ENCODE measurements at places on chromosomes 16 and 17. TPM values are rescaled to one million over a fixed set of nuclear protein-coding genes. Genes with fewer than 3 reads are reported as not detected.

CRAMP1 gene
- 21.1 TPM for total RNA-seq

- no peak for DNase-seq
Observed at GRCh38 chr17:72306037-72306436, 185.2 kb downstream of the SOX9 start.

DNA sequence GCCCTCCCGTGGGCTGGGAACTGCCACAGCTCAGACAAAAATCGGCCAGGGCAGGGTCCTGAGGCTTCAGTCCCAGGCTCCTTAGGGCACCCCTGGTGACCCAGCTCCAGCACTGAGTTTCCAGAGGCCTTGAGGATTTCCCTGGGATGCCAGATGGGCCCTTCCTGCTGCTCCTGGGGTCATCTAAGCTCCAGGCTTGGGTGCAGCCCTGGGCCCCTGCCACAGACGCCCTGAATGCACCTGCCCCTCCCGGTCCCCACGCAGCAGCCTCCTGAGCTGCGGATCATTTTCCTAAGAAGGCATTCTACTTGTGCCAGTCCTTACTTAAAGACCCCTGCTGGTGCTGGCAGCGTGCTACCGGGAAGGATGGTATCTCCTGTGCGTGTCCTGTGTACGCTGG is 6.0 kb upstream of the RNPS1 start:
- no peak for DNase-seq

DNA sequence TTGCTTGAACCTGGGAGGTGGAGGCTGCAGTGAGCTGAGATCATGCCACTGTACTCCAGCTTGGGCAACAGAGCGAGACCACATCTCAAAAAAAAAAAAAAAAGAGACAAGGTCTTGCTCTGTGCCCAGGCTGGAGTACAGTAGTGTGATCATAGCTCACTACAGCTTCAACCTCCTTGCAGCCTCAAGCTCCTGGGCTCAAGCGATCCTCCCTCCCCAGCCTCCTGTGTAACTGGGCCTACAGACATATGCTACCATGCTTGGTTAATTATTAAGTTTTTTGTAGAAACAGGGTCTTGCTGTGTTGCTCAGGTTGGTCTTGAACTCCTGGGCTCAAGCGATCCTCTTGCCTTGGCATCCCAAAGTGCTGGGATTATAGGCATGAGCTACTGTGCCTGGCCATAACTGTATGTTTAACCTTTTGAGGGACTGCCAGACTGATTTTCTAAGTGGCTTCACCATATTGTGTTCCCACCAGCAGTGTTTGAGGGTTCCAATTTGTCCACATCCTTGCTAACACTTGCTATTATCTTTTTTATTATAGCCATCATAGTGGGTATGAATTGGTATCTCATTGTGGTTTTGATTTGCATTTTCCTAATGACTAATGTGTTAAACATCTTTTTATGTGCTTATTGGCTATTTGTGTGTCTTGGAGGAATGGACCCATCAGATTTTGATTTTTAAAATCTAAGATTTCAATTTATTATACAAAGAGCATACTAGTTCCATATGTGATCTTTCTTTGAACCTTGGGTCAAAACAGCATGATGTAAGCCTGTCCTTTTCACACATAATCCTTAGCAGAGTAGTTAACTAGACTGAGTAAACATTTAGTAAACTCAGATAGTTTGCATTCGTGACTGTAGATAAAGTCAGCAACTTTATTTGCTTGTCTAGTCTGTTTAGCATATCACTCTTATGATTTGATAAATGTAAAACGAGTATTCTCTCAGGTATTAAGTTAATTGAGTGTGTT is 38.1 kb upstream of the KPNB1 start:
- no peak for DNase-seq

DNA sequence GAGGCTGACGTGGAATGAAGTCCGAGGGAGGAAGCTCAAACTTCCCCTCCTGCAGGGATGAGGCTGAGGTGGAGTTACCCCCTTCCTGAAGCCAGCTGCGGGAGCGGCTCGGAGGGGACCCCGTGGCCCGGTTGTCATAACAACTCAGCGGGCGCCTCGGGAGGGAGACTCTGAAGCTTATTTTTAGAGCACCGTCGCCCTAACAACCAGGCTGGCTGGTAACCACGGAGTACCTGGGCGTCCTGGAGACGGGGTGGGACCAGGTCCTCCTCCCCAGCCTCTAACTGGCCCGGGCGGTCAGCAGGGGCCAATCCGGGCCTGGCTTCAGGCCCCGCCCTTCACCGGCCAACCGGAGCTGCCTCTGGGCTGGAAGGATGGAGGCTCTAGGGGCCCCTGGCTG is 27.7 kb downstream of the NECAB2 start:
- DNase-seq, result no peak

GRCh38 chr17:65385726-65386125 is 175.7 kb downstream of the AXIN2 start:
- DNase-seq, result no peak

- peak; percentile 40 for DNase-seq
Observed at GRCh38 chr17:16293931-16294330, 59.3 kb downstream of the CENPV start.

DNA sequence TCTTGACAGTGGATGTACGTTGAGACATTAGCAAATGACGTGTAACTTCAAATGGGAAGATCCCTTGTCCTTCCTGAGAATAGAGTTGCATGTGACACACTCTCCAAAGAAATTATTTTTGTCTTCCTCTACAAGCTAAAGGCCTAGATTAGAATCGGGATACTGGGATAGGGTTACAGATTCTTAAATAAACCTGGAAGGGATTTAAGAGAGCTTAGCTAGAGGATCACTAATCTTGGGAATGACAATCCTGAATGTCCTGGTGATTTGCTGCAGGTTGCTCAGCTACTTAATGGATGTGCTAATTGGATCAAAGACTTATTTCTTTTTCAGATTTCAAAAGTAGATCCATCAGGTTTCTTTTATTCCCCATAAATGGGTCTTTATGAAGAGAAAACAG is 101.9 kb downstream of the KCNJ2 start:
- no peak for DNase-seq

- no peak for DNase-seq
Observed at GRCh38 chr16:19566362-19566761, 10.9 kb downstream of the VPS35L start.

PRSS27 gene
- 0.52 TPM for total RNA-seq

RPH3AL gene
- 26.7 TPM for total RNA-seq

MYOCD gene
- total RNA-seq, result 37.3 TPM

DNA sequence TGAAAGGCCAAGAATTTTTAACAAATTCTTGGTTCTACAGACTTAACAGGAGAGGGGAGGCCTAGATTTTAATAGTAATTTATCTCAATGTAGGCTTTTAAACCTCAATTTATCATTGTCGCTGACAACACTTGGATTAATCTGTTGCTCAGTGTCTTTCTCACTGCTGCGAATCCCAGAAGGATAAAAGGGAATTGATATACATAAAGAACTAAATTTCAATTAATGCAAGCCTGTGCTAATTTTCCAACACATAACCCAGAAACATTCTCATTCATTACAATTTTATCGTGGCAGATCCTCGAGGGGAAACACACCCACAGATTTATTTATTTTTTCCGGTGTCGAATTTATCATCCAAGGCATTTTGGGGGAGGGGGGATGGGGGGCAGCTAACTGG is 98.1 kb downstream of the WSCD1 start:
- no peak for DNase-seq

DNA sequence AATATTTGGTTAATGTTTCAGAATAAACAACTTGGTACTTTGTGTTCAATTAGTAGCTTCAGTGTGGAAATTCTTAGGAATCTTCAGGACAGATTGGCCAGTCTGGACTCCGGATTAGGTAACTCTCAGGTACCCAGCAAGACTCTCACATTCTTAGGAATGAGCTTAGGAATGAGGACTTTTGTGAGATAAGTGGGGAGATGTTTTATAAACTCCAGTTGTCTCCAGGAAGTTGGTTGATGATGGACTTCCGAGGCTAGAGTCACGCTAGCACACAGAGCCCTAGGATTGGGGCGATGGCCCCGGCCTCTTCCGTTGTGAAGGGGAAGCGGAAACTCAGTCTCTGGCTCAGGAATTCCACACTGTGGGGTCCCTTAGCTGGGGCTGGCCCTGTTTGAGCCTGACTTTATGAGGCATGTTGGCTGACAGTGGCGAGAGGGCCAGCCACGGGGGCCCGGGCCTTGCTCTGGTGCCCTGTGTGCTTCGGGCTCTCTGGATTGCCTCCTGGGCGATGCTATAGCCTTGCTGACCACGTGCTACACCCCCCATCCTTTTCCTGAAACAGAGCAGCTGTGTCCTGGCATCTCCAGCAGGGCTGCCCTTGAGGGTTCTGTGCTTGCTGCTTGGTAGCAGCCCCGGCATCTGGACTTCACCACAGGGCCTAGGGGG is 32.4 kb downstream of the RAB11FIP3 start:
- DNase-seq, result no peak

DNA sequence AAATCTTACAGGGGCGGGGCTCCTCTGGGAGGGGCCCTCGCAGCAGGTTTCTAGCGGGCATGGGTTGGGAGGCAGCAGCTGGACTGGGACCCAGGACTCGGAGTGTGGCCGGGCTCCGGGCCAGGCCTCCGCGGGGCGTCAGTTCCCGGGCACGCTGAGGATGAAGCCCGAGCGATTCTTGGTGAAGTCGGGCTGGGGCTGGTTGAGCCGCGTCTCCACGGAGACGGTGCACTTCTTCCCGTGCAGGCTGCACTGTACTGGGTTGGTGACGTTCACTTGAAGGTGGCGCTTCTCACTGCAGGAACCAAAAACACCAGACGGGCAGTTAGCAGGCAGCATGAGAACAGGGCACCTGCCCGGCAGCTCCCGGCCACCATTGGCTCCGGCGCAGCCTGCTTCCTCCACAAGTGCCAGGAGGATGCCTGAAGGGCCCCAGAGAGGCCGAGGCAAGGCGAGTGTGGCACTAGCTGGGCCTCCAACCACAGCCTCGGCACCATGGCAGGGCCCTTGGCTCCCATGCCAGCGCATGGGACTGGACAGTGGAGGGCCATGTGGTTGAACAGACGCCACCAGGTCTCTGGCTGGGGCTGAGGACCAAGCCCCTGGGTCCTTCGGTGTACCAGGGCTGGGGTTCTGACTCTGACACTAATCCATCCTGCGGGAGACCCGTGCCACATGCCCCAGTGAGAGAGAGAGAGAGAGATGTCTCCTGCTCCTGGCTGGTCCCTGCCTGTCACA is 8.0 kb downstream of the CDK5R1 start:
- DNase-seq, result no peak

GRCh38 chr16:50967827-50968612 is 183.1 kb downstream of the SALL1 start:
- no peak for DNase-seq

- DNase-seq, result peak; percentile 89
Observed at GRCh38 chr16:85390511-85391174, 222.5 kb upstream of the GSE1 start.

DNA sequence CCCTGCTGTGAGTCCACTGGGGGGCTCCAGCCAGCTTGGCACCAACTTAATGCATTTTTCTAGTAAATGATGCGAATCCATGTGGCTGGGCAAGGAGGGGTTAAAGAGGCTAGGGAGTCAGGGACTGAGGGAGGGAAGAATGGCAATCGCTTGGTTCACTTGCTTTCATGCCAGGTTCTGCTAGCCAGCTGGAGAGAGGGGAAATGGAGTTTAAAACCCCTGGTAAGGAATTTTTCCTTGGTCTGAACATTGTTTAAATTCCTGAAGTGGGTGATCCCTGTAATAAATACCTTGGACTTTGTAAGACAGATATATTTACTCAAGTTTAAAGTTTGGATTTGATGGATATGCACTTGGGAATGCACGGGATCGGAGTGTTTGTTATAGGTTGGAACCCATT is 22.8 kb downstream of the ANKFN1 start:
- no peak for DNase-seq

DNA sequence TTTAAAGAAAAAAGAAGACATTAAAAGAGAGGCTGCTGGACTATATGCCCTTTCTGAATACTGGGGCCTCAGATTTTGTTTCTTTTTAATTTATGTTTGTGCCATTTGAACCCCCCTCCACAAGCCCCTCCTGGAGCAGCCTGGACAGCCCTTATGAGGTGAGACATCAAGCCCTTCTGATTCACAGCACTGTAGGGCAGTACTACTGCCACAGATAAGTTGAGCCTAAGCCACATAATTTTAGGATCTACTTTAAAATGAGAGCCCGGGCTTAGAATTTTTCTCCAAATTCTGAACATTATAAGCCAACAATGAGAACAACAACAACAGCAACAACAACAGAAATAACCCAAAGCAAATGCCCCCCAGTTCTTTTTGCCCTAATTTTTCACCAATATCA is 256.9 kb upstream of the SALL1 start:
- no peak for DNase-seq

DNA sequence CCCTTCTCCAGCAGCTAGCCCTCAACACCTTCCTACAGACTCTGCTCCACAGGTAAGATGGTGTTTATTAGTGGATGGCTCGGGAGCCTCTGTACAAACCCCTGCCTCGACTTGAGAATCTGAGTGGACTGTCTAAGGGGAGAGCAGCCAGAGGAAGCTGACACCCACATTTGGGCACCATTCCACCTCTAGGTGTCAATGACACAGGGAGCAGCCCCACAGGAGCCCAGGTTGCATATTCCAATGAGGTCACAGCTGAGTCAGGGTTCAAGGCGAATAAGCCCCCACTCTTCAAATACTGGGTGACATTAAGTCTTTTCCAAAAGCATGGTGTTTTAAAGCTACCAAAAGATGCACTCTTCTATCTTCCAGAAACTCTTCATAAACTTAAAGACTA is 31.9 kb downstream of the RANBP10 start:
- no peak for DNase-seq

- no peak for DNase-seq
Observed at GRCh38 chr17:82638183-82638773, 10.0 kb downstream of the WDR45B start.

DNA sequence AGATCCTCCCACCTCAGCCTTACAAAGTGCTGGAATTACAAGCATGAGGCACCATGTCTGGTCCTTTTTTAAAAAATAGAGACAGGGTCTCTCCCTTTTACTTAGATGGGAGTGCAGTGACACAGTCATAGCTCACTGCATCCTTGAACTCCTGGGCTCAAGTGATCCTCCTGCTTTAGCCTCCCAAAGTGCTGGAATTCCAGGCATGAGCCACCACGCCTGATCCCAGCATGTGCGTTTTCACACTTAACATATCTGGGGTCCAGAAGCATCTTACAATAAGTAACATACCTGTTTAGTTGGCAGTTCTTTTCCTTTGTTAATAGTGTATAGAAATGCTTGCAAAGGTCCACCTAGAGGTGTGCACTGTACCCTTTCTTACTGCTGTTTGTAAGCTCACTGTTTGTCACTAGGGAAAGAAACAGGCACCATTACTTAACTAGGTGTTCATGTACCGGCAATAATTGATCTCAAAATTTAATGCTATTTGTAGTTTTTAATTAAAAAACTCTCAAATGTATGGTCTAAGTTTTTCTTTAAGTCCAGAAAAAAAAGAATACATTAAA is 221.7 kb downstream of the RPTOR start:
- DNase-seq, result no peak

ICAM2 gene
- total RNA-seq, result 14.8 TPM

DNA sequence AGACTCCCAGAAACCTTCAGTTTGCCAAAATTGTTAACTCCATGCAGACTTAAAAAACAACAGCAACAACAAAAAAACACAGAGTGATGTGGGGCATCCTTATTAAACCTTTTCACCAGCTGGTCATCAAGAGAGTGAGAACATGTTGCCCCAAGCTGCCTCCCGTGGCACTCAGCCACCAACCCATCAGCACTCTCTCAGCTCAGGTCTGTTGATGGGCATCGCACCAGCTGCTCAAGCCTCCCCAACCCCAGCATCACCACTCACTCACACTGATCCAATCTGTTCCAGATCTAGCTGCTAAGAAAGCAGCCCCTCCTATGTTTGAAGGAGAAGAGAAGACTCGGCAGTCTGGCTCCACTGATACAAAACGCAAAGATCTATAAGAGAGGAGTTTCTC is 46.8 kb downstream of the SLC39A11 start:
- no peak for DNase-seq

SLC9A5 gene
- total RNA-seq, result 3.2 TPM

SLC16A13 gene
- total RNA-seq, result 44.4 TPM

GRCh38 chr17:17499402-17500145 is 3.4 kb upstream of the RASD1 start:
- no peak for DNase-seq
